ENCODE measurements at places on chromosomes 3 and 15.

GRCh38 chr15:94451466-94451865, 220.1 kb downstream of the MCTP2 start:
- DNase-seq = no peak

- DNase-seq = no peak
These were observed 6.2 kb upstream of the OCA2 start for GRCh38 chr15:28105224-28105791.

DNA sequence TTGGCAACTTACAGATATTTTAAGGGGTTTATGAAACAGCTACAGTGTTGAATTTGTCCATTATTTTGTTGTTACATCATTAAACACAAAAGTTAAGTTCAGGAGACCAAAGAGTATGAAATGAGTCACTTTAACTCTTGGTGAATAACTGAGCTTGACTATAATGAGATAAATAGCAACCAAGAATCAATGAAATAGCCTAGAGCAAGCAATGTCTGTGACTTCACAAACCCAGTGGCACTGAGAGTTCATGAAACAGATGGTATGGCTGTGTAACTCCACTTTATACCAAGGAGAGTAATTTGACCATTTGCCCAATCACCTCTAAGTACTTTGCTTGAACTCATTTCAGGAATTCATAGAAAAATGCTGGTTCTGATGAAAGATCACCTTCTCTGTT, 169.6 kb upstream of the GADL1 start:
- no peak for DNase-seq

GRCh38 chr3:152937234-152937633, 102.3 kb downstream of the P2RY1 start:
- DNase-seq = no peak

DNA sequence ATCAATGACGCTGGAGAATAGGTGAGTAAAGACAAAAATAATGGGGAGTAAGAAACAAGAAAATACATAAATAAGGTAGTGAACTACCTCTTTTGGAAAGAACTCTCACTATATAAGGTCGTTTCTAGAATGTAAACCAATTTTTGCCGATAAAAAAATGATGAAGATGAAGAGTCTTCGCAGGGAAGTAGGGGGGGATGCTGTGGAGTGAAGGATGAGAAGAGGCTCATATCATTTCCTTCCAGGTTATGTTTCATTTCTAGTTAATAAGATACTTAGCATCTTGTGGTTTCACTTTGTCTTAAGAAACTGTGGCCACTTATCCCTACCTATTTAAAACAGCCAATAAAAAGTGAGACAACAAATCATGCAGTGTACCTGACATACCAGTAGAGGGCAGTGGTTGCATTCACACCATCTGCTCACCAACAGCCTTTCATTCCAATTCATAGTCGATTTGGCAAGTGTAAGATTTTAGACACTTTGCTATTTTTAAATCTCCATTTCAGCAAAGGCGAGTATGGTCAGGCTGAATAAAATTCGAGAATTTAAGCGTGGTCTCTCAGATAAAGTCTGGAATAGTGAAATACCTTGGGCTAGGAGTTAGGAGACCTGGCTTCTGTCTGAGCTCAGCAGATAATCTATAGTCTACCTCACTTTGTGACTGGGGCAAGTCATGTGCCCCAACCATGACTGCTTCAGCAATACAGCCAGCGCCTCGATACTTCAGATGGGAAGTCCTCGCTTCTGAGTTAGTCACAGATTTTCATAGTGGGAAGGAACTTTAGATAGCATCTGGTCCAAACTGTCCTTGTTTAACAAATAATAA, 28.9 kb upstream of the ICE2 start:
- peak; percentile 62 for DNase-seq

- no peak for DNase-seq
These were observed 574 bp downstream of the CASR start for GRCh38 chr3:122183893-122184590.

DNA sequence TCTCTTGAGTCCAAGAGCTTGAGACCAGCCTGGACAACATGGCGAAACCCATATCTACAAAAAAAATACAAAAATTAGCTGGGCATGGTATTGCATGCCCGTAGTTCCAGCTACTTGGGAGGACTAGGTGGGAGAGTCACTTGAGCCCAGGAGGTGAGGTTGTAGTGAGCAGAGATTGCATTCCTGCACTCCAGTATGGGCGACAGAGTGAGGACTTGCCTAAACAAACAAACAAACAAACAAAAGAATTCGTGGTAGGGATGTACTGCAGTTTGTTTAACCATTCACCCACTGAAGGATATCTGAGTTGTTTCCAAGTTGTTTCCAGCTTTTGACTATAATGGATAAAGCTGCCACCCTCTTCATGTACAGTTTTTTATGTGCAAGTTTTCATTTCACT, 7.5 kb upstream of the NMD3 start:
- no peak for DNase-seq

- no peak for DNase-seq
These were observed 140.9 kb upstream of the ROPN1 start for GRCh38 chr3:124132813-124133212.

DNA sequence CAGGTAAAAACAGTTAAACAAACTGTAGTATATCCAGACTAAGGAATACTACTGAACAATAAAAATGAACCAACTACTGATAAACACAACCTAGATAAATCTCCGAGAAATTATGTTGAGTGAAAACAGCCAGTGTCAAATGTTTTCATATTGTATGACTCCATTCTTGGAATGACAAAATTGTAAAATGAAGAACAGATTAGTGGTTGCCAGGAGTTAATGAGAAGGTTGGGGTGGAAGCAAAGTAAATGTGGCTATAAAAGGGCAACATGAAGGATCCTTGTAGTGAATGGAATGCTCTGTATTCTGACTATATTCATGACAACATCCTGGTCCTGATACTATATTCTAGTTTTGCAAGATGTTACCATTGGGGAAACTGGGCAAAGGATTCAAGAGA, 27.5 kb upstream of the ACKR4 start:
- DNase-seq = no peak

DNA sequence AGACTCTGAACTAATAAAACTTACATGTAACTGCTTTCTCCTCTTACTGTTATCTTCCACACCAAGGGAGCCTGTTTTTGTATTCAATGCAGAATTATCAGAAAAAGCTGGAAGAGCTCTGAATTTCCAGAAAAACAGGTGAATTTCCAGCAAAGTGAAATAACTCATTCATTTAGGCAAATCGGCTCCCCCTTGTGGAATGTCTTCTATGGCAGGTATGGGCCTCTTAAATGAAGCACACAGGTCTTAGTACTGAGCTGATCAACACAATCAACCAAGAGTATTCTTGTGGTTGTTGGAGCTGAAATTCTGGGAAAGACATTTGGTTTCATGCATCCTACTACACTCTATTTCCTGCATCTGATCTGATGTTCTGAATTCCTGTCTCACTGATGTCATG, 31.0 kb upstream of the PTPRG start:
- no peak for DNase-seq

GRCh38 chr3:183914856-183915255, 30.2 kb upstream of the PARL start:
- no peak for DNase-seq

DNA sequence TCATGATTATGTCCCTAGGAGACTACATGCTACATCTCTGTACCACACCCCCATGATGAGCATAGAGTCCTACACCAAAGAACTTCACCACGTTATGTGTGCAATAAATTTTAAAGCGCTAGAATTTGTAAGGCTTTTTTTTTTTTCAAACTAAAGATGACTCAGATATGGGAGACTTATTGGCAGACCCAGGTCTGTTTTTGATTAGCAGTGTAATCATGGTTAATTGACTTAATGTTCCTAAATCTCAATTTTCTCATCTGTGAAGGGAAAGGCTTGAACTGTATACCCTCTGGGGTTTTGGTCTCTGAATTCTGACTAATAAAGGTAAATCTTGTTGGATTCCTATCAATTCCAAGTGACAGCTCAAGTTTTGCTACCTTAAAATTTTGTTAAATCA, 26.4 kb downstream of the ABI3BP start:
- DNase-seq = no peak

GRCh38 chr15:33031324-33031821, 163.1 kb downstream of the FMN1 start:
- DNase-seq = peak; percentile 66

DNA sequence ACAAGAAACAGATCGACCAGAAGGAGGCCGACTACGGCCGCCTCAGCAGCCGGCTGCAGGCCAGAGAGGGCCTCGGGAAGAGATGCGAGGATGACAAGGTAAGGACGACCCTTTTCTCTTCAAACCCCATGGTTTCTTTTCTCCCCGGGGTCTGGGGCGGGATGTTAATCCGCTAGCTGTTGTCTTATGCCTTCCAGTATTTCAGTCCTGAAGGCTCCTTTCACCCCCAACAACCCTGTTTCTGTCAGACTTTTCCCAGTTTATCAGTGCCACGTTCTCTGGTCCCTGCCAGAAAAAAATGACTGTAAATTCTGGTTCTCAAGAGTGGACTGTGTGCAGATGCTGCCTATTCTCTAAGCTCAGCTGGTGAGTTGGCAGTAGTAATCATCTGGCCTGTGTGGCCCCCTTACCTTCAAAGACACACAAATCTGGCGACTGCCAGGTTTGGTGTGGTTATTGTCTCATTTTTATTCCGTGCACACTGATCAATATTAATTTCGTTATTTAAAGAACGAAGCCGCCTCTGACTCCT, 806 bp downstream of the GOLM2 start:
- DNase-seq = no peak

DNA sequence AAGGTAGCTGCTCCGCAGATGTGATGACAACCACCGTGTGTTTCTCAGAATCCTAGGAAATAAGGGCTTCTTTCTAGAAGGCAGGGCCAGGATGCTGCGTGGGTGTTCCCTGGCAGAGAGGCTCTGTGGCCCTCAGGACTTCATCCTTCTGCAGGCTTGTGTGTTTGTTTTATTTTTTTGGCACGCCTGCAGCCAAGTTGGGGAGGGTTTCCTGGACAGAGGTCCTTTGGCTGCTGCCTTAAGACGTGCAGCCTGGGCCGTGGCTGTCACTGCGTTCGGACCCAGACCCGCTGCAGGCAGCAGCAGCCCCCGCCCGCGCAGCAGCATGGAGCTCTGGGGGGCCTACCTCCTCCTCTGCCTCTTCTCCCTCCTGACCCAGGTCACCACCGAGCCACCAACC, at the start of gene CLEC3B:
Gene CLEC3B, plus strand, starts transcription at position 266 of the 400 bp plus-strand sequence. Its CDS starts 60 bp downstream, at position 326.
- no peak for DNase-seq
